Fibroblast of skin of left quadriceps (primary cell): ENCODE measurements at places on chromosomes 1 and 21.

DNA sequence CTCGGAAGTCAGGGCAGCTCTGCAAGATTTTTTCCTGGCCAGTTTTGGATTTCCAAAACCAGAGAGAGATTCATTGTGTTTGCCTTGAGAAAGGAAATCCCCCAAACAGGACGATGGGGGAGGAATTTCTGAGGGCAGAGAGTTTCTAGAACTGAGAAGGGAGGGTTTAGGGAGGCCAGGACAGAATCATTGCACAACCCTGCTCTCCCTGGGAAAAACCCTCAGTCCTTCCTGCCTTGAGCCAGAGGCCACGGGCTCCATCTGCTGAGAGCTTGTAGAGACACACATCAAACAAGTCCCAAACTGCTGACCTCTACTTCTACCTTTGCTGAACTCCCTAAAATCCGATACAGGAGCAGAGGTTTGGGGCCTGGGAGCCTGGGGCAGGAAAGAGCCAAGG, 99.7 kb downstream of the NMNAT2 start:
- peak; percentile 72 for DNase-seq

- no peak for DNase-seq
Observed at GRCh38 chr1:24872061-24872850, 57.8 kb downstream of the RUNX3 start.

DNA sequence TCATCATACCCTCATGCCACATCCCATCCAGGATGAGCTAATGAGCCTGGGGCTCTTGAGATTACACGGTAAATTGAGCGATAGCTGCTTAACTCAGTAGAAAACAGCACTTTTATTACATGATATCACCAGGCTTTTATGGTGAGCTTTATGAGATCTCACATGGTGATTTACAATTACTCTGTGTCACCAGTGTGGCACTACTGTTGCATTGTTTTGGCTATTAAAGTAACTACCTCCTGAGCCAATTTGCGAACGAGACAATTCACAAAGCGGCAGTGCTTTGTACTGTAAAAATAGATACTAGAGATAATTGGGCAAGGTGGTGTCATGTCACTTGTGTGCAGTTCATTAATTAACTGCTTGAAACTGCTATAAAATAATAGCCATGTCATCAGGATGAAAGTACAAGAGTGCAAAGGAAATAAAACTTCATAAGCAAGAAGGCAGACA, 767.7 kb upstream of the ADGRL2 start:
- no peak for DNase-seq

GRCh38 chr1:9181990-9182783, 52.4 kb upstream of the H6PD start:
- DNase-seq, result no peak

DNA sequence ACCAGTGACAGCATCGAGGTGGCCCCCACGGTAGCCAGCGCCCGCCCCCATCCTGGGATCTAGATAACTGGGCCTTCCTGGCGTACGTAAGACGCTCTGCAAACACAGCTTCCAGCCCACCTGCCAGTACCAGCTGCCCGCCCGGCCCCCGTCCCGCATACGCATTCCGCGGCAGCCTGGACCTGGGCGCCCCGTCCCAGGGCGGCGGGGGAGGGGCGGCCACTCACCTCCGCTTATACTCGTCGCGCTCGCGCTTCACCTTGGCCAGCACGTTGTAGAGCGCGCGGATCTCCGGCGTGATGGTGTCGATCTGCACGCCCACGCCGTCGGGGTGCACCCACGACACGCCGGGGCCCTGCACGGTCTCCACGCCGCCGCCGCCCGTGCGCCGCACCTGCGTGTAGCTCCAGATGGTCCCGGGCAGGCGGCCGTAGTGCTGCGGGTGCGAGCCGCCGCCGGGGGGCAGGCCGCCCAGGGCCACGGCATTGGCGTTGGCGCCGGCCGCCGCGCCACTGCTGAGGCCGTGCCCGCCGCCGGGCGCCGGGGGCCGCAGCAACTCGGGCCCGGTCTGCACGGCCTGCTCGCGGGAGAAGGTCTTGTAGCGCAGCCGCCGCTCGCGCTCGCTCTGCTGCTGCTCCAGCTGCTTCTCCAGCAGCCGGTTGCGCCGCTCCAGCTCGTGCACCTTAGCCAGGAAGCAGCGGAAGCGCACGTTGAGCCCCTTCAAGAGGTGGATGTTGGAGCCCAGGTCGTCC, 859 bp downstream of the IFFO2 start:
- DNase-seq, result no peak

GRCh38 chr1:230393722-230394121, 32.4 kb downstream of the PGBD5 start:
- no peak for DNase-seq

GRCh38 chr1:235872270-235872669, 5.6 kb upstream of the LYST start:
- DNase-seq, result no peak

- peak; percentile 39 for DNase-seq
Observed at GRCh38 chr1:164602480-164603093, 43.6 kb downstream of the PBX1 start.

- no peak for DNase-seq
Observed at GRCh38 chr1:213858581-213858980, 129.2 kb upstream of the PROX1 start.

DNA sequence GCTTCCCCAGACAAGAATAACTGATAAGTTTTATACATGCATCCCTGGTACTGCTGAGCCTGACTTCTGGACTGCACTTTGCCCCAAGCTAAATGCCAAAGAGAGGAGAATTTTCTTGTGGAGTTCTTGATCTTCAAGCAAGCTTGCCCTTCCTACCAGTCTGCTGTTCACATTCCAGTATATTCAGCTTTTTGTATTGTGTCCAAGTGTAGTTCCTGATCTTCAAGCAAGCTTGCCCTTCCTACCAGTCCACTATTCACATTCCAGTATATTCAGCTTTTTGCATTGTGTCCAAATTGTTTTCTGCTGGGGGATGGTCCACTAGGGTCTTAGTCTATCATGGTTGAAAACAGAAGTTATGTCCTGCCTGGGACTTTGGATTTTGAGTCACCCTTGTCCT, 894 bp upstream of the TSEN15 start:
- no peak for DNase-seq

DNA sequence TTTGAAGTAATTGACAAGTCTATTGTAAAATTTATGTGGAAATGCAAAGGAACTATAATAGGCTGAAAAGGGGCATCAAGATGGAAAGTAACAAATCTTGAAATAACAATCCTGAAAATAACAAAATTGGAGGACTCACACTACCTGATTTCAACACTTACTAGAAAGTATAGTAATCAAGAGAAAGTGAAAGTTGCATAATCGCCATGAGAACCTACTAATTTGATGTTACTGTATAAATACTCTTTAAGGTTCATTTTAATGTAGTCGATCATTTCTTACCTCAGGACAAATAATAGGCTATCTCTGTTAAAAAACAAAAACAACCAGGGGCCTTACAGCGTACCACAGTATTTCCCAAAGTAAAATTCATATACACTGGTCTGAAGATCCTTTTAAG, 71.7 kb downstream of the EDEM3 start:
- no peak for DNase-seq

DNA sequence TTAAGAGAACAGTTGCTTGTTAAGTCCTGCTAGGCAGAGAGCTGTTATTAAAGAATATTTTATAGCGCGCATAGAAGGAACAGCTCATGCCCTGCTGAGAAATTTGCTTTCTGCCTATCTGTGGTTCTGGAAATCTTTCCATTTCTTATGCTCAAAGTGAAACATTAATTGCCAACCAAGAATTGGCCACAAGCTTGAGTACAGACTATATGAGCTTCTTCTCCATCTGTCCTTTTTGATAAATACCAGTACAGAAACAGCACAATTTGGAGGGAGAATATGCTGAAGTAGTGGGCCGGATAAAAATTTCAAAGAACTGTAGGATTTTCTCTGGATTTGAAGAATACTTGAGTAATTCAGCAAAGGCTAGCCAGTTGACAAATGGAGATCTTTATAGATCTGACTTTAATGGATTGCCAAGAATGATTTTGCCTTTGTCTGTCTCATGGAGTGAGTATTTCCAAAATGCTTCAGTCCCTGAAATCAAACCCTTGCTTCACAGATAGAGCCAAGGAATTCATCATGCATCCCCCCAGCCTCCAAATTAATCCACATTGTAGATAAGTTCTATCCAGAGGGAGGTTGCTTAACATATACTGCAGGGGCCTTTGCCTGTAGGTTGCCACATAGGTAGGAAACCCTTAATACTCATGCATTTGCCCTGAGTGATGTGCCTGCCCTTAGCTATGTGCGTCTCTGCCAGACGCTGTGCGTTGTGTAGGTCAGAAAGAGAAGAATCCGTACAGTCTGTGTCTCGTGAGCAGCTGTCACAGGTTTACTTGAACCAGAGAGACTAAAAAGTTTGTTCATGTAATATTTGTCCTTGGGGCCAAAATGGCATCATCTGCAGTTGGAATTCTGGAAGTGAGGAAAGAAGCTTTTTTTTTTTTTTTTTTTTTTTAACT, 44.2 kb downstream of the SMYD2 start:
- no peak for DNase-seq
